ENCODE measurements at places on chromosomes 16 and 17.

DNA sequence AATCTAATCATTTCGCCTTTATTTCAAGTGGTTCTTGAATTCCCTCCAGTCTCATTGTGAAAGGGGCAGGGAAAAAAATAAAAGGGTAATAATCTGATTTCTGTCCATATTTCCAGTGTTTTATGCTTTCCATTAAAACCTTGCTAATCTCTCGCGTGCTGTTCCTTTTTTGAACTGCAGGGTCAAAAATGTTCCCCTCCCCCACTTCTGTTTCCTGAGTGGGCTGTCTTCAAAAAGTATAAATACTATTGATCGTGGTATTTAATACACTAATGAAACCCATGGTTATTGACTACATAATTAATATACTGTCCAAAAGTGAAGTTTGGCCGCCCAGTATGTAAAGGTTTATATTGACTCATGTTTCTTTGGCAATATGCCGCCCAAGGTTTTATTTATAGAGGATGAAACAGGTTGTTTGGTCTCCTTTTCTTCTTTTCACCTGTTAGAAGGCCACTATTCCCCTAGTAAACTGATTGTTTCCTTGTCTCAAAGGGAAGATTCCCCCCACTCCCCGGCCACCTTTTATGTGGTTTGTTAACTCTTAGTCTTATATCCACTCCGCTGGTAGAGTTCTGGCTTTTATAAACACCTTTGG, 69.7 kb downstream of the RPA1 start:
- DNase-seq = no peak

GRCh38 chr17:40564883-40565768, at the start of gene CCR7:
CCR7 (minus strand) TSS chr17:40565472; CDS start chr17:40565409, 63 bp downstream.
- DNase-seq = peak; percentile 70

DNA sequence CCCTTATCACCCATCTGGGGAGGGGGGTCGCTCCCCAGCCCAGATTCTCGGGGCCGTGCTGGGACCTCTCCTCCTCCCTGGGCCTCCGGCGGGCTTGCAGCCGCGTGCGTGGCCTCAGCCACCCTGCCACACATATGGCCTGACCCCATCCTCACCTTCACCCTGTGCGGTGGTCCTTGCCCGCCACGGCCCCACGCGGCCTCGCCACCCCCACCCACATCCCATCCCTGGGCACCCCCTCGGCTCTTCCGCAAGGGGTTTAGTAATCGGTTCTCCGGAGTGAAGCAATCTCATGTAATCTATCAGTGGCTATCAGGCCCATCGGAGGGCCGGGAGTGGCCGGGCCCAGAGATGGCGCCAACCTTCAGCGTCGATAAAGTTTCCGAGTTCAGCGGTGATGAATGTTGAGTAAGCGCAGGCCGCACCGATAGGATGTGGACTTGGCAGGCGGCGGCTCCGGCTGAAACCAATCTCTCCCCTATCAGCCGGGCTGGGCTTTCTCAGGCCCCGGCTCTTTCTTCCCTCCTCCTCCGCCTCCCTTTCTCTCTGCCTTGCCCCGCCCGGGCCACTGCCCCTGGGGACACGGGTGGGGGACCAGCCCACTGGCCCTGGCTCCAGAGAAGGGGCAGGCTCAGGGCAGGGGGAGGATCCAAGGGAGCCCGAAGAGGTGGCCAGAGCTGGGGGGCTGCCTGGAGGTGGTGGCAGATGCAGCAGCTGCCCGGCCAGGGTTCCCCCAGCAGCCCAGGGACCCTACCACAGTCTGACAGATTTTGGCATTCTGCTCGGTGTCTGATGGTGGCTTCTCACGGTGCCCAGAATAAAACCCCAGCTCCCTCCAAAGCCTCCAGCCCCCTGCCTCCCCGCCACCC, 20.8 kb downstream of the ZFPM1 start:
- DNase-seq = no peak

DNA sequence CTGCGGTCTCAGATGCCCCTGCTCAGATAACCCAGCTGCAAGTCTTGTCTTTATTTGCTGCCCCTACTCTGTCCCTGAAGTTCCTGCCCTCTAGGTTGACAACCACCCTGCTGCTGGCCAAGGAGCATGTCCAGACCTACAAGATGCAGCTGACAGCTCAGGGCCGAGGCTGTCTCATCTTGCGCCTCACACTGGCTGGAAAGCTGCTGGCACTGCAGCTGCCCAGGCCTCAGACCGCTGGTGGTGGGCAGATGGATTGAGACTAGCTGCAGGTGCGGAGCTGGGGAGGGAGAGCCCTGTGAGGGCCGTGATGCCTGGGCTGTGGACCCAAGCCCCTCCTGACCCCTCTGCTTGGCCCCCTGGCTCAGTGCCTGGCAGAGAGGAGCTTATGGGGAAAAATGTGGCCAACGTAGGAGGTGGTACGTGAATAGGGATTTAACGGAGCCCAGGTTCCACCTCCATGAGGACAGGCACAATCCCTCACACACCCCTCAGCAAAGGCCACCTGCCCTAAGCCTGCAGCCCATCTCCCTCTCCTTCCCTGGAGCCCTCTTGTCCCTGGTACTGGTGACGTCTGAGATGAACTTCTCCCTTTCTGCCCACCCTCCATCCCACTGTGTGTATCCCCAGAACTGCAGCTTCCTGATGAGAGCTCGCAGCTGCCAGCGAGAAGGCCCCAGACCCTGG, 8.3 kb upstream of the GALK1 start:
- no peak for DNase-seq

- DNase-seq = no peak
These were observed 196.7 kb downstream of the CYB561 start for GRCh38 chr17:63249256-63250004.

- DNase-seq = no peak
These were observed 111.7 kb downstream of the TANGO6 start for GRCh38 chr16:68954911-68955635.

GRCh38 chr17:80432350-80432955, 17.5 kb downstream of the ENDOV start:
- DNase-seq = no peak

GRCh38 chr17:34667656-34668055, 88.3 kb downstream of the TMEM132E start:
- no peak for DNase-seq

Data from stimulated activated CD4-positive, alpha-beta T cell treated with anti-CD3 and anti-CD28 coated beads, Interleukin-15, amount 100 ng/mL, for 1 hour (primary cell).